CD4-positive, CD25-positive, alpha-beta regulatory T cell (primary cell): ENCODE measurements at places on chromosomes 4 and X. TPM values are rescaled to one million over a fixed set of nuclear protein-coding genes. Genes with fewer than 3 reads are reported as not detected.

RRH gene
- 0.27 TPM for total RNA-seq

GRCh38 chr4:15341733-15342300 lies 86.0 kb upstream of the C1QTNF7 start:
- H3K27ac ChIP-seq, result no peak overlapping the region
- H3K4me1 ChIP-seq, result no peaks in the 10 kb centered on the region

PNCK gene
- total RNA-seq, result 0.54 TPM

GRCh38 chr4:136650541-136651277 lies 881.6 kb downstream of the PCDH18 start:
- H3K4me1 ChIP-seq, result no peaks in the 10 kb centered on the region
- no peaks in the 10 kb centered on the region for H3K36me3 ChIP-seq
- H3K4me3 ChIP-seq, result no peak overlapping the region
- H3K27ac ChIP-seq, result no peak overlapping the region
- DNase-seq, result no peak

GRCh38 chrX:72713130-72713529 lies 976 bp downstream of the PHKA1 start:
- H3K4me1 ChIP-seq, result no peaks in the 10 kb centered on the region
- no peaks in the 10 kb centered on the region for H3K36me3 ChIP-seq
- H3K27ac ChIP-seq, result no peak overlapping the region
